ENCODE measurements at places on chromosomes 16 and 17.

DNA sequence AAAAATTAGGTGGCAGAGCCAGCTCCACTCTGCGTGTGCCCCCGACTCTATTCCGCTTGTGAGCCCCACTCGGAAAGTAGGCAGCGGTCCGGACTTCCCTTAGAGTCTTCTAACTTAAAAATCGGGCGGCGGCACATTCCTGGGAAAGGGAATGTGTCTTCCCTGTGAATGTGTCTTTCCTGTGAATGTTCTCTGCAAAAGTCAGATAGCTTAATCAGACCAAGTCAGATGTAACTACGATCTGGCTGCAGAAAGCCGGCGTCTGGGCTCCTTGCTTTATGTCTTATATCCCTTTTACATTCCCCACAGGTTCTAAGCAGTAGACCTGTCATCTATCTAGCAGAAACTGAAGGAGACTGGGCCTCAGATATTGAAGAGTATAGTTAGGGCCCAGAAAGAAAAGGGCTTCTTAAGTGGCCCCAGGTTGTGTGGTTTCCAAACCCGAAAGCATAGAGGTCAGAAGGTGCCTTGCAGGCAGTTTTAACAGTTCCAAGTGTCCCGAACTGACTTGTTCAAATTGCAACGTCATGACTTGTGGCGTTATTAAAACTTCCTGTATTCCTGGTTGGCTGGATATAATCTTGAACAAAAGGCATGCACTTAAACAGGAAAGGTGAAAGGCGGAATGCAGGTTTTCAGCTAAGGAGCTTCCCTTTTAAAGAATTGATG is 601 bp downstream of the PHKB start:
- DNase-seq, result peak; percentile 58

- DNase-seq, result no peak
Observed at GRCh38 chr16:53601961-53602360, 99.0 kb upstream of the AKTIP start.

DNA sequence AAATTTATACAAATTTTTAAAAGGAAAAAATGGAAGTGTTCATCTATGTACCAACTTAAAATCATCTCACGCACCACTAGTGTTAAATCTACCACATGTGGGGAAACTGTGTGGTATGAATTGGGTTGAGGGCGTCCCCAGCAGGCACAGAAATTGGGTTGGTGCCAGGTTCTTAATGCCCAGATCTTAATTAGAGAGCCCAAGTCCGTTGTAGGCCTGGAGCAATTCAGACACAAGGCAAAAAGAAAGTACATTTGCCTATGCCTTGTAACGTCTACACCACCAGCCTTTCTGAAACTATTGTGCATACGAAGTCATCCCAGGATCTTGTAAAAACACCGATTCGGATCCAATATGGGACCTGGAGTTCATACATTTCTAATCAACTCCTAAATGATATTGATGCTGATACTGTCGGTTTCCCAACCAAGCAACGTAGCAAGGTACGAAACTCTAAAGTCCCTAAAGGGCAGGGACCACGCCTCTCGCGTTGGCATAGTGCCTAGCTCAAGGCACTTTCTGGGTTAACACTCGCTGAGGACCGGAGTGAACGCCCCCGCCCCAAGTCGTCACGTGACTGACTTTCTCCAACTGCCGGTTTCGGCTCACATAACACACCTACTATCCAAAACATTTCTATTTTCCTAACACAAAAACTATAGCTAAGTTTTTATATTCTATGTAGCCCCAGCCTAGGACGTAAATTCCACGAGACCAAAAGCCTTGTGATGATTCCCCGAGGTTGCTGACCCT is 945 bp upstream of the UQCRC2 start:
- no peak for DNase-seq

GRCh38 chr16:88738151-88739084 is 32.1 kb downstream of the CTU2 start:
- DNase-seq, result no peak

DNA sequence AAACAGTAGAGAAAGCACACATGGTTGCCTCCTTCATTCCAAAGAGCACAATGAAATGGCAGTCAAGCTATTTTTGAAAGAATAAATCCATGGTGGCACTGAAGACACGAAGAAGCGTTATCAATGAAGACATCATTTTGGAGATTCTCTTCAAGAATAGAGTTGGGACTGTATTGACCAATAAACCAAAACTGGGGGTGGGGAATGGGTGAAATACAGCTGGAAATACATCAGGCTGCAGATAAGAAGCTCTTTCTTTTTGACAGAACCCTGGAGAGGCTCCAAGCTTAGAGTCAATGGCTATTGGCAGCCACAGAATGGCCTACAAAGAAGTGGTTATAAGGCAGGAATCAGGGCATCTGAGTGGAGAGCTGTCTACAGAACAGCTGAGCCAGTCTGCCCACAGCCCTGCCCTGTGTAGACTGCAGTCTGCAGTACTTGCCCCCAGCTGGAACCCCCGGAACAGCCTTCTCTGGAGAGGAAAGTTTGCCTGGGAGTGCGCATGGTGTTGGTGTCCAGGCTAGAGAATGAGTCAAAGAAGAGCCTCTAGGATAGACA is 100.4 kb downstream of the STX8 start:
- DNase-seq, result no peak

DNA sequence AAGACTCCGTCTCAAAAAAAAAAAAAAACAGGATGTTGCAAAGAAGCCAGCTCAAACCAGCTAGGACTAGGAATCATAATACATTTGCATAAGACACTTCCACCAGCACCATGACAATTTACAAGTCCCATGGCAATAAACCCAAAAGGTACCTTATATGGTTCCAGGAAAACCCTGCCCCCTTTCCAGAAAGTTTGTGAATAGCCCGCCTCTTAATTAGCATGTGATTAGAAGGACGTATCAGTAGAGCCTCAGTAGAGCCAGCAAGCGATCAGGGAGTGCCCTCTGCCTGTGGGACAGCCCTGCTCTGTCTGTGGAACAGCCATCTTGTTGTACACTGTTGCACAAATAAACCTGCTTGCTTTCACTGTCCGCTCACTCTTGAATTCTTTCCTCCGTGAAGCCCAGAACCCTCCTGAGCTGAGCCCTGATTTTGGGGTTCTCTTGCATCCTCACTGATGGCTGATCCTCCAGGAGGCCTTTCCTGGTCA is 14.0 kb downstream of the NUPR1 start:
- no peak for DNase-seq

- no peak for DNase-seq
Observed at GRCh38 chr17:40303009-40303657, 5.8 kb upstream of the RARA start.

DNA sequence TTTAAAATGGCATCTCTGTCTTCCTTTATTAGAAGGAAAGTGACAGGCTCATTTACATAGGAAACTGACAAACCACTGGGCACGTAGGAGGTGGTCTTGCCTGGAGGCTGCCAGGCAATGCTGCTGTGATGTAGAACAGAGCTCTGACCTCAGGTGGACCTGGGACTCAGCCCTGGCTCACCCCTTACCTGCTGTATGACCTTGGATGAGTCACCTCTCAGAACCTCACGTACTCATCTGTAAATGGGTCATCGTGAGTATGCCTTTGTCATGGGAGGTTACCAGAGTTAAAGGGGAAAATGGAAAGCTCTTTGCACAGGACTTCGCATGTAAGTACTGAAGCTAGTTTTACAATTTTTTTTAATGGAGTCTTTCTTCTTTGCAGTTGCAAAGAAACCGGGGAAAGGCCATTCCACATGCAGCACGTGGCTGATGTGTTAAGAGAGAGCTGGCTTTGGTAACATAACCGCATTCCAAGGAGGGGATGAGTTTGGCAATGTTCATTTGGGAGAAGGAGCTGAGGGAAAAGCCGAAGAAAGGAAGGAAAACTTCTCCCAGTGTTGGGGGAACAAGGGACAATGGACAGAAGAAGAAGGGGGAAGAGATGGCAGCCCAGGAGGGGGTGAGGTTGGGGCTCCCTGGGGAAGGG is 37.4 kb upstream of the LONP2 start:
- no peak for DNase-seq

GRCh38 chr17:30594223-30594952 is 117.2 kb downstream of the GOSR1 start:
- DNase-seq, result no peak

DNA sequence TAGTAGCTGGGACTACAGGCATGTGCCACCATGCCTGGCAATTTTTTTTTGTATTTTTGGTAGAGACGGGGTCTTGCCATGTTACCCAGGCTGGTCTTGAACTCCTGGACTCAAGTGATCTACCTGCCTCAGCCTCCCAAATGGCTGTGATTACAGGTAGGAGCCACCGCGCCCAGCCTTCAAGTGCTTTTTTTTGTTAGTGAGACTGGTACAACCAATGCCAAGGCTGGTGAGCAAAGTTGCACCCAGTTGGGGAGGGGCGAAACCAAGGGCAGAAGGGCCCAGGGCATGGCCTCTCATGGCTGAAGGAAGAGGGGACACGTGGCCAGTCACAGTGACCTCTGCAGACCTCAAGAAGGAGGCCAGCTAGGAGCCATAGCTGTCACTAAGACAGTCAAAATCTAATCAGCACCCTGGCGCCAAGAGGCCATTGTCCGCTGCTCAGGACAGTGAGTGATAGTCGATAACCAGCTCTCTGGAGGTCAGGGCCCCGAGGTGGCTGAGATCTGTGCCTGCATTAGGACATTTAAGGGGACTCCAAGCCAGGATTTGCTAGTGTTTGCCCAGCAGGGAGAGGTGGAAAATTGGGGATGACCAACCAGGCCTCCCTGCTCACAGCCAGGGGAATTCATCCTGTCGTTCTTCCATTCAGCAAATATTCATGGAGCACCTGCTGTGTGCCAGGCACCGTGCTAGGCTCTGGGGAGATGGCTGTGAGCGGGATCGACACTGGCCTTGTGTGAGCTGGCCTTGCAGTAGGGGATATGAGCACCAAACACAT is 10.2 kb downstream of the IL4R start:
- DNase-seq, result no peak

GRCh38 chr16:83002351-83003334 is 375.9 kb downstream of the CDH13 start:
- DNase-seq, result no peak

DNA sequence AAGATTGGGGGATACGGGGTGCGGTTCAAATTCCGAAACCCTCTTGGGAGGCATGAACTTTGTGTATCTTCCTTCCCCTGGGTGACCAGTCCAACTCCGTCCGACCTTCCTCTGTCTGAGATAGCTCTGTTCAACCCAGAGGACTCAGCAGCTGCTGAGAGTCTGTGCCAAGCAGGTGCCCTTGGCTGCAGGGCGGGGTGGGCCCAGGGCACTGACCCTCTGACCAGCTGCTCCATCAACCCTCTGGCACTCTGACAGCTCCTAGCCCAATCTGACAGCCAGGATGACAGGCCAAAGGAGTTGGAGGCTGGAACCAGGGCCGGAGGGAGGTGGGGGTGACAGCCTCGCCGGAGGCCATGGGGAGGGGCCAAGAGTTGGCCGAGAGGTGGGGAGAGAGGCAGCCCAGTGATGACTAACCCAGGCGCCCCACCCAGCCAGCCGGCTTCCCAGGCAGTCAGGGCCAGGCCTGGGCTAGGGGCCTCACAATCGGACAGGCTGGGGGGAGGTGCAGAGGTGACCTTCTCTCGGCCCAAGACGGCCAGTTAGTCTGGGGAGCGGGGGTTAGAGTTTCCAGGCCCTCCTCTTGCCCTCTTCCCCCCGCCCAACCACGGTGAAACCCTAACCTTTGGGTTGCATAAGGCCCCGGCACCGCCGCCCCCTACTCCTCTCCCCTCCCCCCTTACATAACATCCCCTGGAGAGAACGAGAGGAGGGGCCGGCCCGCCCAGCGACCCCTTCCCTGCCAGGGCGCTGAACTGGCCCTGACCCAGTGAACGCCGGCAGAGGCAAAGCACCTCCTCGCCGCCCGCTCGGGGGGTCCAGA is 5.0 kb upstream of the TLCD2 start:
- peak; percentile 72 for DNase-seq

- no peak for DNase-seq
Observed at GRCh38 chr16:67731753-67732095, 12.6 kb upstream of the GFOD2 start.

DNA sequence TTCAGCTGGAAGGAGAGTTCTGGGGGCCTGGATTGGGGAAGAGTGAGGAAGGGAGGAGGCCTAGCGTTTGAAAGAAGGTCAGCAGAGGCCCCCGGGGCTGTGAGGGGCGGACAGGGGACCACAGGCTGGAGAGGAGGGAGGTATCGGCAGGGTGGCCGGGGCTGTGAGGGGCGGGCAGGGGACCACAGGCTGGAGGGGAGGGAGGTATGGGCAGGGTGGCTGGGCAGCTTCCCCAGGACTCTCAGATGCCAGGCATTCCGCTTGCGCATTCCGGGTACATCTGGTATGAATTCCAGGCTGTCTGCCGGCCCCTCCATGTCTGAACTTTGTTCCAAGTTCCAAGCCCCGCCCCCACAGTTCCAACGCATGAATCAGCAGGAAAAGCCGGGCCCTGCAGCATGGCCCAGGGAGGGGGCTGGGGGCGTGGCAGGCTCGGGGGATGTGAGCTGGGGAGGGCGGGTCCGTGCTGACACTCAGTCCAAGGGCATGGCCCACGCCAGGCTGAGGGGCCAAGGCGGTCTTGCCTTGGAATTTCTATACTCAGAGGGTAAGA is 4.3 kb upstream of the TLCD2 start:
- peak; percentile 60 for DNase-seq

DNA sequence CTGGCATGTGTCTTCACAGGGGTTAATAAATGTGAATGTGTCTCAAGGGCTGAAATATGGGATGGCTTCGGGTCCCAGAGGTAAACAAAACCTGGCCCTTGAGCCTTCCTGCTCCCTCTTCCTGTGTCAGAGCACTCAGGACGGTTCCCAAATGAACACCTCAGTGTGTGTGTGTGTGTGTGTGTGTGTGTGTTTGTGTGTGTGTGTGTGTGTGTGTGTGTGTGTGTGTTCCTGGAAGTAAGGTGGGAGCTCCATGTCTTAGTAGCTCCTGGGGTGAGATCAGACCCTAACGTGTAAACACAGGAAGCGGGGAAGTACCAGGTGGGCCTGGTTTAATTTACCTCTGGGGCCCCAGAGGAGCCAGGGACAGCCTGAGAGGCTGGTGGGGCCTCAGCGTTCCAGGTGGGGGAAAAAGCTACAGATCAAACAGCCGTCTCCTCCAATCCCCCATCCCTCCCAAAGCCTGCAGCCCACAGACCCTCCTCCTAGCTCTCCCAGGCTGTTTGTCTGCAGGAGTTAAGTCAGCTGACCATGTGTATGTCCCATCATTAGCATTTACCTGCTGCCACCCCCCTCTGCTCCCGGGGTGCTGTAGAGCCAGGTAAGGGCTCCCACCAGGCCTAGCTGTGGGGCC is 6.1 kb downstream of the KIF19 start:
- DNase-seq, result no peak

DNA sequence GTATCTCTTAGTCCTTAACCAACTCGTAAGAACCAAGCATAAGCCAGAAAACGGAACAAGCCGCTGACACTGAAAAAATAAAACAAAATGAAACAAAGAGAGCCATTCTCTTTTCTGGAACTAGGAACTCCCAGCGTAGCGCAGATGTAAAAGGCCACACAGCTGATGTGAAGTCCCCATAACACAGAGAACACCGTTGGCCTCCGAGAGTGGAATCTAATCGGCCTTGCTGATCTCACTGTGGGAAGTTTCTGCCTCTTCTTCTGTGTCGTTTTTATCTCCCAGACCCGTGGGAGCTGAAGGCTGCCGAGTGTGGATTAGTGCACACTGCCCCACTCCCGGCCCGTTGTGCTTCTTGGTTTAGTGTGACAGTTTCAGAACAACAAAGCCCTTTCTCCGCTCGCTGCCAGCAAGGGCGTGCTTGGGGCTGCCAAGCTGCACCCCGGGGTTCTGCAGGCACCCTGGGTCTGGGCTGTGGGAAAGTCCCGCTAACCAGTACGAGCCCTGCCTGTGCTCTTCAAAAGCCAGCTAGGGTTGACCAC is 21.7 kb downstream of the TTYH2 start:
- DNase-seq, result no peak

All from activated CD8-positive, alpha-beta memory T cell treated with anti-CD3 and anti-CD28 coated beads for 24 hours (primary cell).